Non-pigmented ciliary epithelial cell (primary cell): ENCODE measurements at places on chromosomes 12 and 14.

DNA sequence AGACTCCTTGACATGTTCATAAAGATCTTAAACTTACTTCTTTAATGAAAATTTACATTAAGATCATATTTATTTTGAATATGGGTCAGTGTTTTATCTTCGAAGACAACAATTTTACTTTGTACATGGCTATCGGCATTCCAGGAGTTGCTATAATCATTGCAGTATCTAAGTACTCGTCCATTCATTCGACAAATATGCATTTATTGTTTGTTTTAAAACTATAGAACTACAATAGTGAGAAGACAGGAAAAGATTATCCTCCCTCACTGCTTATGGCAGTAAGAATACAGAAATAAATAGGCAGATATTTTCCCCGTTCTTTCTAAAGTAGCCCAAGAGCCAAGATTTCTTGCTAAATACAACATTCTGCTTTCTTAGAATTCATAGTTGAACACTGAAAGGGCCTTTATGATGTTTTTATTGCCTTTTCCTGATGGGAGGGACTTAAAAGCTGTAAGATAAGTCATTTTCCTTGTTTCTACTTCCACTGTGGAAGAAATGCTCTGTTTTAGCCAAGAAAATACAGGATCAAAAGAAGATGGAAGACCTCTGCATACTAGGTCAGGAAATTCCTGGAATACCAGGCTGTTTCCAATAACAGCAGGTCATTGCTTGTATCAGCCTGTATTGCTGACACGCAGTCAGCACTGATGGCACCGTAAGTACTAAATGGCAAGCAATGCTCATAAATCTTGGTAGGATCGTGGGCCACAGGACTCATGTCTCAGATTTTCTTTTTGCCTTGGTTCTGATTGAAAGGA lies 521.0 kb upstream of the ATP2B1 start:
- no peak for DNase-seq

- no peak for DNase-seq
Observed at GRCh38 chr14:21092273-21093011, 6.0 kb downstream of the ZNF219 start.

DNA sequence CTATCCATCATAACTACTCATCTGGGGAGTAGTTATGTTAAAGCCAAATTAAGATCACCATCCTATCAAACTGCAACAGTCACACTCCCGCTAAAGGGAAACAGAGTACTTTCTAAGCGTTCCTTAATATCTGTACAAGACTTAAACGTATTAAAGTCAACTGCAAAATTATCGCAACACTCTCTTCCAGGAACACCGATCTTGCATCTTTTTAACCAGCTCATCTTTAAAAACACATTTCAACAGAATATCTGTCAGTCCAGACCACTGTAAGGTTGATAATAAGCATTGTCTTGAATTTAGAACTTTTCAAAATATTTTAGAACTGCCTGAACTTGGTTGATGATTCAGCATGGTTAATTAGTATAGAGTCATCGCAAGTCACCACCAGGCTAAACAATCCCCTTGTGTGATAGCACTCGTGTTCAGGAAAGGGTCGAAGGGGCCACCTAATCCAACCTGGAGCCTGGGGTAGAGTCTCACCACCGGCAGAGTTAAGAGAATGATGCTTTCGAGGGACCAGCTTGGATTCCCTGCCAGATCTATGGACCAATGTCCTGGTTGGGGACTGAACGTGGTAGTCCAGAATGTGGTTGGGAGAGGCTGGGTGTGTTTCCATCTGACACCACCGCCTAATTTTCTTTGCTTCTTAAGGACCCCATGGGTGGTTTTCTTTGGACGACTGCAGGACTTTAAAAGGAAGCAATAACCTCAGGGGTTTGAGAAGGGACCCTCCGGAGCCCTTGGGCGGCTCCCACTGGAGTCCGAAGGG lies 890 bp downstream of the SPTLC2 start:
- DNase-seq: no peak

DNA sequence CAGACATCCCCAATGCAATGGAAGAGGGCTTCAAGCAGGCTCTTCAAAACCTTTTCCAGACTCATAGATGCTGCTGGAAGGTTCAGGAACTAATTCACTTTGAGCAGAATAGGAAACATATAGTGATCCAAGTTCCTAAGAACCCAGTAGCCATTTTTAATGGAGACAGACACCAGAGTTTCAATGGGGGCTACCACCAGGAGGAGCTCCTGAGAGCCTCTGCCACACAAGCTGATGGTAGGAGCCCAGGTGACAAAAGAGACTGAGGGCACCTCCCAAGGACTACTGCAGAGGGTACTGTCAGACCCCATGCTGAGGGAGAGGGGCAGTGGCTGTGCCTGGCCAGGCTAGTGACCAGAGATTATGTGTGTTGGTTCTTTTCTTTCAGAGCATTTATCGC lies 45.9 kb downstream of the IFNG start:
- DNase-seq: no peak
